ENCODE measurements at places on chromosomes 11 and 22. TPM values are rescaled to one million over a fixed set of nuclear protein-coding genes. Genes with fewer than 3 reads are reported as not detected.
A peak's percentile ranks its signal among the peaks of the same experiment; 100 is the strongest.

KIF18A gene
- 18.5 TPM for total RNA-seq

FZD4 gene
- total RNA-seq = 112 TPM

MIAT gene
- 0.53 TPM for total RNA-seq

TSPAN18 gene
- 65.3 TPM for total RNA-seq

TESMIN gene
- total RNA-seq = 6.1 TPM

CNTF gene
- total RNA-seq = 2.9 TPM

MRPL48 gene
- total RNA-seq = 38.3 TPM

OR8A1 gene
- not detected for total RNA-seq

IGLL5 gene
- total RNA-seq = not detected

KRTAP5-9 gene
- 0.30 TPM for total RNA-seq

DNA sequence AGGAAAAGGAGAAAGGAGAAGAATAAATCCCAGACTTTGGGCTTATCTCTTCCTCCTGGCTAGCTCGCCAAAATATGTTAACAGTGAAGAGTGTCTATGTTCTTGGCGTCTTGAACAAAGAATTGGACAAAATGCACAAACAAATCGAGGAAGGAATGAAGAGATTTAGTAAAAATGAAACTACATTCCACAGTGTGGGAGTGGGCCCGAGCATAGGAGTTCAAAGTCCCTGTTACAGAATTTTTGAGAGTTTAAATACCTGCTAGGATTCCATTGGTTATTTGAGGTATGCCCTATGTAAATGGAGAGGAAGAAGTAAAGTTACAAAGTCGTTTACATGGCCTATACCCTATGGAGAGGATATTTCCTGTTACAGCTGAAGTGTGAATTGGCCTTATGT is 525.1 kb upstream of the CNTN5 start:
- H3K4me3 ChIP-seq = no peak overlapping the region
- no peaks in the 10 kb centered on the region for H3K4me1 ChIP-seq
- DNase-seq = no peak
- H3K27me3 ChIP-seq = no peaks in the 10 kb centered on the region

- no peak overlapping the region for H3K4me3 ChIP-seq
- no peak overlapping the region for H3K27ac ChIP-seq
- no peak for DNase-seq
These were observed 4.1 kb downstream of the MARK2 start for GRCh38 chr11:63843041-63843440.

- H3K4me1 ChIP-seq = no peaks in the 10 kb centered on the region
- DNase-seq = no peak
- peaks cover 8% of the 10 kb centered on the region for H3K27me3 ChIP-seq
- H3K4me3 ChIP-seq = no peak overlapping the region
- no peaks in the 10 kb centered on the region for H3K36me3 ChIP-seq
- no peak overlapping the region for H3K27ac ChIP-seq
These were observed 366.0 kb upstream of the NARS2 start for GRCh38 chr11:78940500-78941225.

- H3K27me3 ChIP-seq = peaks cover 40% of the 10 kb centered on the region
- H3K27ac ChIP-seq = no peak overlapping the region
- no peak for DNase-seq
- no peaks in the 10 kb centered on the region for H3K4me1 ChIP-seq
- H3K36me3 ChIP-seq = no peaks in the 10 kb centered on the region
- no peak overlapping the region for H3K4me3 ChIP-seq
These were observed 36.7 kb downstream of the CD6 start for GRCh38 chr11:61007956-61008896.

DNA sequence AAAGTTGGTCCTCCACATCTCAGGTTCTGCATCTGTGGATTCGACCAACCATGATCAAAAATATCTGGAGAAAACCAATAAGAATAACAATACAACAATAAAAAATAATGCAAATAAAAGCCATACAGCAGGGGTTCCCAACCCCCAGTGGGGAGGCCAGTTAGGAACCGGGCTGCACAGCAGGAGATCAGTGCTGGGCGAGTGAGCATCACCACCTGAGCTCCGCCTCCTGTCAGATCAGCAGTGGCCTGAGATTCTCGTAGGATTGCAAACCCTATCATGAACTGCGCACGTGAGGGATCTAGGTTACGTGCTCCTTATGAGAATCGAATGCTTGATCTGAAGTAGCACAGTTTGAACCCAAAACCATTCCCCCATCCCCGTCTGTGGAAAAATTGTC is 25.4 kb upstream of the MYO18B start:
- H3K36me3 ChIP-seq = no peaks in the 10 kb centered on the region
- no peak overlapping the region for H3K27ac ChIP-seq
- H3K4me1 ChIP-seq = no peaks in the 10 kb centered on the region
- no peak overlapping the region for H3K4me3 ChIP-seq

DNA sequence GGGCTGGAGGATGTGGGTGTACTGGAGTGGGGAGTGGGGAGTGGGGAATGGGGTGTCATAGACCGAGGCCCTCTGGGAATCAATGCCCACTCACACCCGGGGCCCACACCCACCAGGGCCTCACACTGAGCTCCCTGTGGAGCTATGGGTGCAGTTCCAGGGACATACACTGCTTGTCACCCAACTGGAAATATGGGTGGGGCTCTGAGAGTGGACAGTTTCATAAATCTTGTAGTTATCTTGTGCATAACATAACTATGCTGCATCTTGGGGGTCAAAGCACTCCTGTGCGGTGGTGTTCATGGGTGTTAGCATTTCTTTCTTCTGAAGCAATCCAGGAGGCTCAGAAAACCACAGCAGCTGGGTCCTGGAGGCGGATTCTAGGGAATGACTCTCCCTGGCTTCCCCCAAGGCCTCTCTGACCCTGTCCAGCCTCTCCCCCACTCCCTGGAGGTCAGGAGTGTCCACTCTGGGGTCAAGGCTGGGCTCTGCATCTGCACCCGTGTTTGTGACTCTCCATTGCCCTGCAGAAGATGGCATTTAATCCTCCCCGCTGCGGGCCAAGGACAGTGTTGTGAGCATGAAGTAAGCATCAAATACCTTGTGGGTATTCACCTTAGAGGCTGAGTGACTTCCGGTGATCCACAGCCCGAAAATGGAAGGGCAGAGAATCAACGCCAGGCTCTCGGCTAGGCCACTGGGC is 172.5 kb downstream of the CTTN start:
- H3K4me3 ChIP-seq = no peak overlapping the region
- H3K4me1 ChIP-seq = no peaks in the 10 kb centered on the region
- H3K27me3 ChIP-seq = no peaks in the 10 kb centered on the region
- H3K27ac ChIP-seq = no peak overlapping the region

- H3K27ac ChIP-seq = peak overlapping the region; percentile 27
- H3K36me3 ChIP-seq = no peaks in the 10 kb centered on the region
- DNase-seq = peak; percentile 88
These were observed 113.8 kb downstream of the RBFOX2 start for GRCh38 chr22:35914665-35915476.

DNA sequence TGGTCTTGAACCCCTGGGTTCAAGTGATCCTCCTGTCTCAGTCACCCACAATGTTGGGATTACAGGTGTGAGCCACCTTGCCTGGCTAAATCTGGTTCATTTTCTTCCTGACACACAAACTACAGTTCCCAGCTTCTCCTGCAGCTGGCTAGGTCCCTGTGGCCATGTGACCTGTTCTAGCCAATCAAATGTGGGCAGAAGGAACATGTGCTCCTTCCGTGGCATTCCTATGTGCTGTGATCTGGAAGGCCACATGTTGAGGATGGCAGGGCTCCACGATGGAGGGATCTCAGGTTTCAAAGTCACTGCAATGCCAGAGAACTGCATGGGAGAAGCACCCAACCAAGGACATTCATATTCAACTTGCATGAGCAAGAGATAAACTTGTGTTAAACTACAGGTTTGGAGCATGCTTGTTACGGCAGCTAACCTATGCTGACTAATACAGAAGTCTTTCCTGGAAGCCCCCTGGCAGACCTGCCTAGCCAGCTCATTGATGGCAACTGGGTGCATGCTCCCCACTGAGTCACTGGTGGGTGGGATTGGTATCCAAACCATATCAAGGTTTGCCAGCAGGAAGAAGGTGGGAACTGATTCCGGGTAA is 86.0 kb downstream of the RPS6KA4 start:
- no peak overlapping the region for H3K4me3 ChIP-seq
- no peak for DNase-seq
- no peak overlapping the region for H3K27ac ChIP-seq
- H3K36me3 ChIP-seq = no peaks in the 10 kb centered on the region
- H3K4me1 ChIP-seq = peaks cover 2% of the 10 kb centered on the region
- H3K27me3 ChIP-seq = peaks cover 7% of the 10 kb centered on the region

- no peaks in the 10 kb centered on the region for H3K27me3 ChIP-seq
- H3K27ac ChIP-seq = no peak overlapping the region
- no peak for DNase-seq
- H3K36me3 ChIP-seq = no peaks in the 10 kb centered on the region
- no peaks in the 10 kb centered on the region for H3K4me1 ChIP-seq
These were observed 324.3 kb upstream of the SYN3 start for GRCh38 chr22:33382436-33382835.

GRCh38 chr22:37082251-37082873 is 27.2 kb downstream of the TMPRSS6 start:
- H3K4me3 ChIP-seq = no peak overlapping the region
- H3K36me3 ChIP-seq = no peaks in the 10 kb centered on the region
- H3K27me3 ChIP-seq = no peaks in the 10 kb centered on the region
- H3K27ac ChIP-seq = no peak overlapping the region

DNA sequence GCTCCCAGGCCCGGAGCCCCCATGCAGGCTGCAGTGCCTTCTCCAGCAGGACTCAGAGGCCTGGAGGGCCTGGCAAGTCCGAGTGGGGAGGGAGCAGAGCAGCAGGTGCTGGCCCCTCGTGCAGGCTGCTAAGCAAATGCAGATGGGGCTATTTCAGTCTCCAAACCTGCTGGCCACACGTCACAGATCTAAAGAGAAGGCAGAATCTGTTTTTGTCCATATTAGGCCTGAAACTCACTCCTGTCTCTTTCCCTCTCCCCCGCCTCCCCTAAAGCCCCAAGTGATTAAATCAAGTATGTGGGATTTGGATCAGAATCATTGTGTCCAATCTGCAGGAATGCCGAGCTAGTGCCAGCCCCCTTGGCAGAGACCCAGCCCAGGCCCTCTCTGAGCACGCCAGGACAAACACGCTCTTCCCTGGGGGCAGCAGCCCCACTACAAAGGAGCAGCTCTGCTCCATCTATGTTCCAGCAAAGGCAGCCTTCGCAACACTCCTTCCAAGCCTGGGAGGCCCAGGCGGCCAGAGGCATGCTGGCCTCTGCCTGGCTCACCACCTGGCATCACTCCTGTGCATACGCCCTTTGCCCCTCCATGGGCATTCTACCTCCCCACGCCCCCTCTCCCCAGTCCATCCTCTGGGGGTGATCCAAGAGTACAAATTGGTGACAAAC is 26.5 kb downstream of the RPL27A start:
- no peak overlapping the region for H3K27ac ChIP-seq
- H3K4me1 ChIP-seq = peaks cover 5% of the 10 kb centered on the region
- no peak overlapping the region for H3K4me3 ChIP-seq
- no peak for DNase-seq

GRCh38 chr11:76825726-76826396 is 34.9 kb upstream of the ACER3 start:
- H3K4me3 ChIP-seq = no peak overlapping the region
- DNase-seq = no peak
- no peaks in the 10 kb centered on the region for H3K36me3 ChIP-seq
- no peaks in the 10 kb centered on the region for H3K27me3 ChIP-seq
- peaks cover 31% of the 10 kb centered on the region for H3K4me1 ChIP-seq
- peak overlapping the region; percentile 99 for H3K27ac ChIP-seq

- DNase-seq = peak; percentile 73
- peaks cover 19% of the 10 kb centered on the region for H3K4me1 ChIP-seq
- no peaks in the 10 kb centered on the region for H3K36me3 ChIP-seq
- H3K27me3 ChIP-seq = no peaks in the 10 kb centered on the region
These were observed 6.3 kb downstream of the FXYD2 start for GRCh38 chr11:117818041-117818873.

GRCh38 chr22:24463071-24463760 is 31.9 kb upstream of the UPB1 start:
- DNase-seq = no peak
- H3K27ac ChIP-seq = no peak overlapping the region
- H3K4me1 ChIP-seq = peaks cover 52% of the 10 kb centered on the region
- no peaks in the 10 kb centered on the region for H3K27me3 ChIP-seq

DNA sequence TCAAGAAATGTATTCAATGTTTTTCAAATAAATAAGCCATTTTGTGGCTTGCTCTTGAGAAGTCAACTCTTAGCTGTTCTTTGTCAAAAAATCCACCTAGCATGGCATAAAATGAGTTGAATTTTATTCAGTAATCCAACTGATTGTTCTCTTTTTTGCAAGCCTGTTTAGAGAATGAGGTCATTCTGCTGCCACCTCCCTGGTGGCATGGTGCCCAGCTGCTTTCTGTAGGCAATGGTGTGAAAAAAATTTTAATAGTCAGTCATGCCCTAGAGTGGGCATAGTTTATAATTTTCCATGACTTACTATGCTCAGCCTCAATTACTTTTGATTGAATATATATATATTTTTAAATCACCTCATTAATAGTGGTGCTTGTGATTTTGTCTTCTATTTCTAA is 177.2 kb downstream of the INSC start:
- no peak overlapping the region for H3K4me3 ChIP-seq
- H3K36me3 ChIP-seq = no peaks in the 10 kb centered on the region
- H3K4me1 ChIP-seq = no peaks in the 10 kb centered on the region

GRCh38 chr22:50505776-50506610 is 1.5 kb downstream of the LMF2 start:
- H3K36me3 ChIP-seq = peaks cover 22% of the 10 kb centered on the region
- peaks cover 14% of the 10 kb centered on the region for H3K4me1 ChIP-seq
- H3K4me3 ChIP-seq = peak overlapping the region; percentile 91
- no peak for DNase-seq

DNA sequence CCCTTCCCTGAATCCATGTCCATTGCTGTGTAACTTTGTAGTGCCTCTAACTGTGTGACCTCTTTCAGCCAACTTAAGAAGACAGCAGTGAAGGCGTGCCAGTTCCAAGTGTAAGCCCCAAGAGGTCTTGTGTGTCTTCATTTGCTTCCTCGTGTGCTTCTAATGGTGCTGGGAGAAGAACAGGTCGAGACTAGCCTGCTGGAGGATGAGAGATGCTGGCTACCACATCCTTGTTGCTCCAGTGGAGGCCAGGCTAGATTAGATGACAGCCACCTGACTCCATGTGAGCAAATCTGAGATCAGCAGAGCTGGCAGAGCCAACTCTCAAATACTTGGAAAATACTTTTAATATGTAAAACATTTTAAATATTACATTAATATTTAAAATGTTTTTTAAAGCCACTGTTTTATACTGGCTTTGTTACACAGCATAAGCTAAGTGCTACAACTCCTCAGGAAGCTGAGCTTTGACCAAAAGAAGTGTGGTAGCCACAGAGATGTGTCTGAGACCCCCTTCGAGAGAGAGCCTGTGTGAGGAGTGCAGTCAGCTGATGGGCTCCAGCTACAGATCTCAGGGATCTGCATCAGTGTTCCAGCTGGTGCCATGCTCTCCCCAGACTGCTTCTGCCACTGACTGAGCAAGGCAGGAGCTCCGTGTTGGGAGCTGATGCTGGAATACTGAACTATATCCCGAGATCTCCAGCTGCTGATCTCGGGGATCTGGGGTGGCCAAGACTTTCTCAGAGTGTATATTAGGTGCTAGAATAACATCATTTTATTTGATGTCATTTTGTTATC is 8.9 kb downstream of the KCNJ11 start:
- no peak for DNase-seq
- H3K4me1 ChIP-seq = no peaks in the 10 kb centered on the region
- no peak overlapping the region for H3K4me3 ChIP-seq
- no peak overlapping the region for H3K27ac ChIP-seq

Data from endothelial cell of umbilical vein (primary cell).